ENCODE measurements at places on chromosomes 13 and 19.

- DNase-seq: no peak
These were observed 4.3 kb upstream of the DUXA start for GRCh38 chr19:57171551-57172081.

DNA sequence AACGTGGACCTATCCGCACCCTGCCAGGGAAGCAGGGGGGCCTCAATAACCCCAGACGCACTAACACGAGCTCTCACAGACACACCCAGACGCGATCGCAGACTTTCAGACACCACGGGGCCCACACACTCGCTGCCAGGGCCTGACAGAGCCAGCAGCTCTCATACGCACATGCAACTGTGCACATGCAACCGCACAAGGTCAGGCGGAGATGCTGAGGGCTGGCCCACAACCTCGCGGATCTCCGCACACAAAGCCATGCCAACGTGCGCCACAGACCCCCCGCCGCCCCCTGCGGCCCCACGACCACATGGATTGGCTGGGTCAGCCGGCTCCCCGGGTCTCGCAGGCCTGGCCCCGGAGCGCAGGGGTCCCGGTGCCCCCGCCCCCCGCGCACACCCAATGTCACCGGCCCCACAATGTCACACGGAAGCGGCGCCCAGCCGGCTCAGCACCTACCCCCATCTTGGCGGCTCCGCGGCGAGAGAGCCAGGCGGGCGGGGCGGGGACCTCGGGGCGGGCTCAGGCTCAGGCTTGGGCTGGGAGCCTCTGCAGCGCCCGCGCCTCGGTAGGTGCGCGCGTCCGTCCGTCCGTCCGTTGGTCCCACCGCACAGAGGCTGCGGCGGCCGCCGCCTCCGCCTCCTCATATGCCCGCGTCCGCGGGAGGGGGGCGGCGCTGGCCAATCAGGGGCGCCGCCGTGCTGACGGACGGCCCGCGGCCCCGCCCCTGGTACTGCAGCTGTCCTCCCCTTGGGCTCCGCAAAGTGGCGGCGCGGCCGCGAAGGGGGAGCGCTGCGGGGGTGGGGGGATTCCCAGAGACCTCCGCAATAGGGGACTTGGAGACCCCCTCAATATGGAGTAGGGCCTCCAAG is at the start of gene ATP1A3:
ATP1A3 (minus strand) TSS at position 619 of the 872 bp plus-strand sequence; CDS start at position 465, 154 bp downstream.
- no peak for DNase-seq

GRCh38 chr13:36520111-36520510 is 87.8 kb downstream of the CCNA1 start:
- no peak for DNase-seq

DNA sequence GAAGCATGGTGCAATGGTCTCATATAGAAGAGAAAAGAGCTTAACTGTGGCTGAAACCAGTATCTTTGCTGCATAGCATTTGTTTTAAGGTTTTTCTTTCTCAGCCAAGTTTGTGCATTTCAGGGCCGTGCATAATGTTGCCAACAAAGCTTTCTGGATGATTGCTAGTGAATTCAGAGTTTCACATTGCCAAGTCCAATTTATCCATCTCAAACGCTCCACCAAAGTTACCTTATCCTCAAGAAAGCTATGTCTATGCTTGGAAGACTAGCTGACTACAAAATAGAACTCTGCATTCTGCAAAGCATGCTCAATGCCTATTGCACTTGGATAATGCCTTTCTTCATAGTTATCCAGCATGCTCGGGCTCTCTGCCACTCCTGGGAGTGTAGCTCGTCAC is 535.8 kb upstream of the SGCG start:
- DNase-seq: no peak

GRCh38 chr19:50563597-50563996 is 4.6 kb downstream of the LRRC4B start:
- DNase-seq: no peak

DNA sequence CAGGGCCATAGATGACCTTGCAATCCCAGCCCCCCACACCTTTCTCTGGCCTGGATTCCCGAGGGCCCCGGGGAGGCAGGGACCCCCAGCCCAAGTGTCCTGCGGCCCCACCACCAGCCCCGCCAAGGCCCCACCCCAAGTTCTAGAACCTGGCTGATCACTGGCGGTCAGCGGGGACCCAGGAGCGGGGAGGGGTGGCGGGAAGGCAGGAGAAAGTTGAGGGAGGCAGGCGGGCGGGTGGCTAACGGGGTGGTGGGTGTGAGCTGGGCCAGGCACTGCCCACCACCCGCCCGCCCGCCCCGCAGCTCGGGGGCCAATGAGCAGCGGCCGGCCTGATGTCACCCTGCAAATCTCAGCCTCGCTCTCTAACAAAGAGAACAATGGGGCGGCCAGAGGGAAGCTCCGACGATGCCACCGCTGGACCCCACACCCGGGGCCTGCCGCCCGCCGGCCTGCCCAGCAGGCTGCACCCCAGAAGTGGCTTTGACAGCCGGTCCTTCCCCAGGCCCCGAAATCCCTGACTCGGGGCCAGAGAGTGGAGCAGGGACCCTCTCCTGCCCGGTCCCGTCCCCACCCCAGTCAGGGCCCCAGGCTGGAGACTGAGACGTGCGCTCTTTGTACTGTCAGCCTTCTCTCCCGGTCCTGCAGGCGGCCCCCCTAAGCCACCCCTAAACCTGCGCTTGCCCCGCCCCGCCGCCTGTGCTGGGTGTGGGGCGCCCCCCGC is 1.6 kb downstream of the MEX3D start:
- peak; percentile 47 for DNase-seq

DNA sequence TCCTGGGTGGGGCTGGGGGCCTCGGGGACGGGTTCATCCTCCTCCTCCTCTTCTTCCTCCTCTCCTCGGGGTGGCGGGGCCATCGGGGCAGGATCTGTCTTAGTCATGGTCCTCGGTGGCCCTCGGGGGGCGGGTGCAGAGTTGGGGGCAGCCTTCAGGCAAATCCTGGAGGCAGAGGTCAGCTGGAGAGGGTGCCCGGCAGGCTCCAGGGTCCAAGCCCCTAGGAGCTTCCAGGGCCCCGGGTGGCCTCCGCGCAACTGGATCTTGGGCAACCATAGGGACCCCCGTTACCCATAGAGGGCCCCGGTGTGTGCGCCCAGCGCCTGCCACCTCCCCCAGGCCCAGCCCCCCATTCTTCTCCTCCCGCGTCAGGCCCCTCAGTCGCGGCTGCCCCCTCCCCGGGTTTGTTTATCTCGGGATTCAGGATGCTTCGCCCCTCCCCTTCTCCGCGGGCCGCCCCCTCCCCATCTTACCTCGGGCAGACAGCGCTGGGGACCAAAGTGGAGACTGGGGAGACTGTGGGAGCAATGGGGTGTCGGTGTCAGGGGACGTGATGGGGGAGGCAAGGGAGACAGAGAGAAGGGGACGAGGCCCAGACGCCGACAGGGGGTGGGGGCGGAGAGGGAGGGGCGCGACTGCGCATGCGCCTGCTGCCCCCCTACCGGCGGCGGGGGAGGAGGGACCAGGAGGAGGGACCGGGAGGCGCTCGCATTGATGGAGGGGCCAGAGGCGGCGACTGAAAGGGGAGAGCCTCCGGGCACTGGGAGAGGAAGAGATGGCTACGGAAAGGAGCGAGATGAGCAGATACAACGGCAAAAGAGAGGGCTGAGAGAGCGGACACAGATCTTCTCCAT is at the start of gene CLIP3:
CLIP3 (minus strand) TSS at position 623 of the 854 bp plus-strand sequence; CDS start at position 107, 516 bp downstream.
- no peak for DNase-seq

DNA sequence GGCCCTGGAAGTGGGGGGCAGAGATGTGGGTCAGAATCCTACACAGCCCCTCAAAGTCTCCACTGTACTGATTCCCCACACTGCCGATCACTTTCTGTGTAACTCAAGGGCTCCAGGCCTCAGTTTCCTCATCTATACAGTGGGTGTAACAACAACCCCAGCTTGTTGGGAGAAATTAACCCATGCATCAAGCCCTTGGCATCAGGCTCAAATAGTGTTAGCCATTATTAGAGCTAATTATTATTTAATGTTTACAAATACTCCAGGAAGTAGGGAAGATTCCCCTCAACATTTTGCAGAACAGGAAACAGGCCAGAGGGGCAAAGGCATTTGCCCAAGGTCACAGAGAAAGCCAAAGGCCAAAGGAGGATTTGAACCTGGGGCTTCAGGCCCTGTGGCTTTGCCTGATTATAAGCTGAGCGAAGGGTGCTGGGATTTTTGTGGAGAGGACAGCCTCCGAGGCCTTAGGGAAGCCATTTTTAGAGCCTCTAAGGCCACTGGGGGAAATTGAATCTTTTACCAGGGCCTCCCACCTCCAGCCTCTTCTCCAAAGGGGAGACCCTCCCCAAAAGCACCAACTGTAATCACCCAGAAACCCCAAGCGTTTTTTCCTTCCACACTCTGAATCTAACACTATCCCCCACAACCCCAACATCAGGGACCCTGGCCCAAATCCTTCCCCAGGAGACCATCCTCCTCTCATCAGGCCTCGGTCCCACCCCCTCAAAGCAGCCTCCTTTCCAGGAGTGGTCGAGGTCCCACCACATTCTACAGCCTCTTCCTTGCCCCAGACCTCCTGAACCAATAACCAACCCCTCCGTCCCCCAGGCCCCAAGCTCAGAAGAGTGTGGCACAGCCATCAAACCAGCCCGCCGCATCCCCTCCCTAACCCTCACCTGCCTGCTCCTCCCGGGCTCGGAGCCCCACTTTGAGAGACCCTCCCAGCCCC is 1.1 kb downstream of the FKBP8 start:
- no peak for DNase-seq

- no peak for DNase-seq
These were observed 57.1 kb downstream of the ZNF568 start for GRCh38 chr19:36973021-36973843.

- DNase-seq: no peak
These were observed 16.0 kb downstream of the ILF3 start for GRCh38 chr19:10670182-10670581.

DNA sequence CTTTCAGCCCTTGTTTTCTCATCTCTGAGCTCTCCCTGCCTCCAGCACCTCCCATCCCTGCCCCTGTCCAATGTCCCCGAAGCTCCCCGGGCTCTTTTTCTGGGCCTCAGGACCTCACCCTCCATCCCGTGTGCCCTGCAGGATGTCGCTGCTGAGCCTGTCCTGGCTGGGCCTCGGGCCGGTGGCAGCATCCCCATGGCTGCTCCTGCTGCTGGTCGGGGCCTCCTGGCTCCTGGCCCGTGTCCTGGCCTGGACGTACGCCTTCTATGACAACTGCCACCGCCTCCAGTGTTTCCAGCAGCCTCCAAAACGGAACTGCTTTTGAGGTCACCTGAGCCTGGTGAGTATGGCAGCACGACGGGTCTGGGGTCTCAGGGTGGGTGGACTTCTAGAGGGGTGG is 51.1 kb upstream of the CYP4F8 start:
- no peak for DNase-seq

DNA sequence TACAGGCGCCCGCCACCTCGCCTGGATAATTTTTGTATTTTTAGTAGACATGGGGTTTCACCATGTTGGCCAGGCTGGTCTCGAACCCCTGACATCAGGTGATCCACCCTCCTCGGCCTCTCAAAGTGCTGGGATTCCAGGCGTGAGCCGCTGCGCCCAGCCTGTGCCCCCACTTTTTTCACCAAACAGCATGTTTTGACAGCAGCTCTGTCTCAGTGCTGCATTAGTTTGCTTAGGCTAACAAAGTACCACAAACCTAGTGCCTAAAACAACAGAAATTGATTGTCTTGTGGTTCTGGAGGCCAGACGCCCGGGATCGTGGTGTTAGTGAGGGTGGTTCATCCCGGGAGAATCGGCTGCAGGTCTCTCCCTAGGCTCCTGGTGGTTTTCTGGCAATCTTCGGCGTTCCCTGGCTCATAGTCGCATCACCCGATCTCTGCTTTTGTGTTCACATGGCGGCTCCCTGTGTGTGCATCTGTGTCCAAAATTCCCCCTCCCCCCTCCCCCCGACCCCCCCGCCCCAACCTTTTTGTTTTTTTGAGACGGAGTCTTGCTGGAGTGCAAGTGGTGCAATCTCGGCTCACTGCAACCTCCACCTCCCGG is 30.0 kb downstream of the MYH14 start:
- no peak for DNase-seq

- no peak for DNase-seq
These were observed 14.5 kb downstream of the NKPD1 start for GRCh38 chr19:45146251-45146650.

DNA sequence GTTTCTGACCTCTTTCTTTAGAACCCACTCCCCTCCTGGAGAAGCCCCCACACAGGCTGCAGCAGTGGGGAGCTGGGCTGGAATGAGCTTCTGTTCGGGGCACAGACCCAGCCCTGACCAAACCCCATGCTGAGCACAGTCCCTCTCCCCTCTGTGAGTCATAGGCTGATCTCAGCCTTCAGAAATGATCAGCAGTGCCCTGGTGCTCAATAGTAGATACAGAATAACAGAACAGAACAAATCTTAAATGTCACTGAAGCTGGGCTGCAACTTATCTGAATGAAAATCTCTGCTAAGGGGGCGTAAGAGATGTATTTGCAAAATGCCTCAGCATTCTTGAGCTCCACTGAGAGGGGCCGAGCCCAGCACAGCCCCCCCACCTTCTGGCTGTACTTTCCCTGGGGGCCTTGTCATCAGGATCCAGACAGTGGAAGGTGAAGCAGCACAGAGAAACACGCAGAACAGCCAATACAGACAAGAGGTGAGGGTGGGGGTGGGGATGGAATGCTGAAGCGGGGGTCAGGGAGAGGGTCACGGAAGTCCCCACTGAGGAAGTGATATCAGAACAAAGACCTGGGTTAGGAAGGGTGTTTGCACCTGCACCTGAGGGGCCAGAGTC is 9.9 kb downstream of the ZNF665 start:
- DNase-seq: no peak

- no peak for DNase-seq
These were observed 19.1 kb downstream of the GPR183 start for GRCh38 chr13:99288089-99288488.

GRCh38 chr13:110479648-110480047 is 81.9 kb downstream of the RAB20 start:
- DNase-seq: no peak

DNA sequence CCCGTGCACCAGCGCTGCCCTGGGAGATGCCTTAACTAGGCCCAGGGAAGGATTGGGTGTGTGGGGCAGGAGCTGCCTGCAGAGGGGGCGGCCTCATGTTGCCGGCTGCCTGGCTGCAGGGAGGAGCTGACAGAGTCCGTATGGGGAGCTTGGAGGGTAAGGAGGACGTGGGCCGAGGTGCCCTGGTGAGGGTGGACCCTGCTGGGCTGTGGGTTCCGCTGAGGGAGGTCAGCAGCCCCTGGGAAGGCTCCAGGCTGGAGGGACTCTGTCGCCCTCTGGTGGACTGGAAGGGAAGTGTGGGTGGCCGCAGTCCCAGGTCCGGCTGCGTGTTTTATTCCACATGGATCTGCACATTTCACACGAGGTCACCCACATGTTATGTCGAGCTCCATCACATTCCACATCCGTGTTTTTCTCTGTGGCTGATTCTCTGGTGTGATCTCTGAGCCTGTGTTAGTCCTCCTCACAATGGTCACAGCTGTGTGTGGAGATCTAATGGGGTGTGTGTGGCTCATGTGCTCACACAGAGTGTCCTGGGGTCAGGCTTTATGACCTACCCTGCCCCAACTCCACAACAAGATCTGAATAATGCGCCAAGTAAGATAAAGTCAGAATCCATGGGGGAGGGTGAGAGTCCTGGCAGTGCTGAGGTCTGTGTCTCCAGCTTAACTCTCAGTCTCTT is 1.8 kb upstream of the CEACAM8 start:
- DNase-seq: no peak

- DNase-seq: peak; percentile 2
These were observed 92.9 kb upstream of the SGCG start for GRCh38 chr13:23087880-23088279.
